ENCODE measurements at places on chromosomes 4 and X.

DNA sequence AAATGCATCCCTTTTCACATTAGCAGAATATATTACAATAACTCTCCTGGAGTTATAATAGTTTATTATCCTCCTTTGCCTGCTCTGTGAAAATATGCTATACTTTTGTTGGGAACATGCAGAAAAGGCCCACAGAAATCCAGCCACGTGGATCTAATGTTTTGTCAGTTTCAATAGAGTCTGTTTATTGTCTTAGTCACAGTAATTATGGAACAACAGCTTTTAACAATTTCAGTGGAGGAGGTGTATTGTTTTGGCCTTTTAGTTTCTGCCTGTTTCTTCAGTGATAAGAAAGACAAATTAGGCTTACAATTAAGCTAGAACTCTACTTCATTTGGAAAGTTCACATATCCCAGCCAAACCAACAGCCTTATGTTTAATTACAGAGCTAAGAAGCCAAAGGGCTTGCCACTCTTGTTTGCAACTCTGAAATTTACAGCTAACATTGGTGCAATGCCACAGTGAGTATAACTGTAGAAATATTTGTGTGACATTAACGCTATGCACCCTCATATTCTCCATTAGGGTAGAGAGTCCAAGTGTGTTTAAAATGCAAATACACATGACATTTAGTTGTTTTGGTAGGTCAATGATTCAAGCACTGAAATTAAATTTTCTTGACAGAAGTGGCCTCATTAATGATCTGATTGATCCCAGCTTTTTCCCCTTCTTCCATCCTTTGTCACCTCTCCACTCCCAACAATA lies 175.8 kb downstream of the USP46 start:
- no peak for DNase-seq

- DNase-seq, result no peak
Measured at GRCh38 chrX:37998586-37999262, 7.6 kb upstream of the SYTL5 start.

- no peak for DNase-seq
Measured at GRCh38 chr4:106019771-106020170, 124.5 kb downstream of the NPNT start.

- DNase-seq, result no peak
Measured at GRCh38 chr4:26267087-26267486, 53.7 kb upstream of the RBPJ start.

DNA sequence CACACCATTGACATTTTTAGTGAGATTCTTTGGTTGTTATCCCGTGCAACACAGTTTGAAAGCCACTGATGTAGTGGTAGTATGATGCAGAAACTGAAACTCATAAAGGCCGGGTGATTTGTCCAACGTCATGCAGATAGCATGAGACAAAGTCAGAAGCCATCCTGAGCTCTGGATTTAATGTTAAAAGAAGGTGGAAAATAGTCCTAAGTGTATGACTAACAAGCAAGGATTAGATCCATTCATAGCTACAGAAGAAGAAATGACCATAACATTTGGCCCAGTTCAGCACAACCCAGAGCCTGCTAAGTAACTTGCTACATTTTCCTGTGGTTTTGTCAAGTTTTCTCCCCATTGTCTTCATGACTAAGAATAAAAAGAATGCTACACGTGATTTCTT lies 142.4 kb downstream of the AMELX start:
- DNase-seq, result no peak

DNA sequence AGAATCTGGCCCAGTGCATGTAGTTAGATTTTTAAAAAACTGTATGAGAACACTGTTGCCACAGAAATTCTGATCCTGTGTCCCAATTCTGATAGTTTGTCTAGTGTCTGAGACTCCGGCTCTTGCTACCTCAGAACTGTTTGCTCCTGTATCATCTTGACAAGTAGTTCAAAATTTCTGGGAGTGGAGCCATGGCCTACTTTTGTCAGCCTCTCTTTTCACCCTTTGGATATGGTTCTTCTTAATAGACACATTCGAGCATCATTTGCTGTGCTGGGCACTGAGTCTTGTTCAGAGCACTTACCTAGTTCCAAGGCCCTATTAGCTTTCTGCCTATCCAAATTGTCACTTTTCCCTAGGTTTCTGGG lies 46.9 kb downstream of the ATP10D start:
- no peak for DNase-seq

DNA sequence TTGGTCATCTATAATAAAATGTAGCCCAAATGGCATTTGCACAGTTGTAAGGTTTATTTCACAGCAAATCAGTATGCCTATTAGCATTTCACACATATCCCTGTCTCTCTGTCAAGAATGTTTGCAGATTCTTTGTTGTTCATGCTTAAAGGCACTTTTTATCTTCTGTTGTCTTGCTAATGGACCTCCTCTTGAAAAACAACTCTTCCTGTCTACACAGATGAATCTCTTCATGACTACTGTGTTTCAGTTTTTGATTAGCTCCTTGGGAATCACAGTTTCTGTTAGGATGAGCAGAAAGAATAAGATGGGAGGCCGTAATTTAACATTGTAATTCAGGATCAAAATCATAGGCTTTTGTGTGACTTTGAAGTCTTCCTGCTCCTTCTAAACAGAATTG lies 35.5 kb upstream of the SLC4A4 start:
- DNase-seq, result no peak

GRCh38 chrX:153184787-153185186 lies 5.7 kb downstream of the MAGEA1 start:
- DNase-seq, result peak; percentile 16

- DNase-seq, result no peak
Measured at GRCh38 chr4:58261526-58261925, 1151.3 kb upstream of the IGFBP7 start.

GRCh38 chrX:18075603-18076002 lies 145.1 kb downstream of the BEND2 start:
- peak; percentile 56 for DNase-seq

Measured in DMS79 treated with DMSO at 0.1 percent for 48 hours (cell line).